ENCODE measurements at places on chromosomes 16 and 17.

DNA sequence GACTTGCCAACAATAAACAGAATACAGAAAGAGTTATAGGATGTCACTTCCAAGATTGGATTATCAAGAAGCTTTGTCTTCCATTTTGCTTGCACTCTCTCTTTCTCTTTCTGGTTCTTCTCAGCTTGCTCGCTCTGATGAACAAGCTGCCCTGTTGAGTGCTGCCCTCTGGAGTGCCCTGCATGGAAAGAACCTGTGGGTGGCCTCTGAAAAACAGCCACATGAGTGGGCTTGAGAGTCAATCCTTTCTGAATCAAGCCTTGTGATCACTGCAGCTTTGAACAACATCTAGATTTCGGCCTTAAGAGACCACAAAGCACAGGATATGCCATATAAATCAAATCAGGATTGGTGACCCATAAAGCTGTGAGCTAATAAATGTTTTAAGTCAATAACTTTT lies 185.1 kb downstream of the KIF2B start:
- DNase-seq: no peak

DNA sequence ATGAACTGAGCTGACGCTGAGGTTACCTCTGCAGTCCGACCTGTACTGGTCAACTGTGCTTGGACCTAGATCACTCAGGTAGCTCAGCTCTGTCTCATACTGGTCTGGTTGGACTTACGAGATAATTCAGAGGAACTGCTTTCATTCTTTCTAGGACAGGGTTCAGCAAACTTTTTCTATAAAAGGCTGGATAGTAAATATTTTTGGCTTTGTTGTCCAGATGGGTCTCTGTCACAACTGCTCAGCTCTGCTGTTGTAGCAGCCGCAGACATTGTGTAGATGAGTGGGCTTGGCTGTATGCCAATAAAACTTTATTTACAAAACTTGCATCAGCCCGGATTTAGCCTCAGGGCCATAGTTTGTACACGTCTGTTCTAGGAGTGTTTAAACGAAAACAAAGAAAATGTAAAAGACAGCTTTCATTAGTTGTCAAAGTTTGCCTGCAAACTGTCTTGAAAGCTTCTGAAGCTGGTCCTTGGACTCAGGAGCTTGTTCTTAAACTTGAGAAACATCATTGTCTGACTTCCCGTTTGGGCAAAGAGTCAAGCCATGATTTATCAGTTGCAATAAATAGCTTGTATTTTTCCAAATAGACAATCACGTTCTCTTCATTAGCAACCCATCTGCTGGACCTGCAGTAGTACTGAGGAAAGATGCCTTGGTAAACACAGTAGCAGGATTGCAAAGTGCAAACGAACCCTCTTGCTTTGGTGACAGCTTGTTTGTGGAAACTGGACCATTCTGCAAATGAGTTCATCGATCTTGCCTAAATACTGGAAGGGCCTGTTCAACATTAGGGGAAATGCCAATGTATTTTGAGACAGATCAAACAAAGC lies 253.4 kb downstream of the SNX29 start:
- peak; percentile 20 for DNase-seq

DNA sequence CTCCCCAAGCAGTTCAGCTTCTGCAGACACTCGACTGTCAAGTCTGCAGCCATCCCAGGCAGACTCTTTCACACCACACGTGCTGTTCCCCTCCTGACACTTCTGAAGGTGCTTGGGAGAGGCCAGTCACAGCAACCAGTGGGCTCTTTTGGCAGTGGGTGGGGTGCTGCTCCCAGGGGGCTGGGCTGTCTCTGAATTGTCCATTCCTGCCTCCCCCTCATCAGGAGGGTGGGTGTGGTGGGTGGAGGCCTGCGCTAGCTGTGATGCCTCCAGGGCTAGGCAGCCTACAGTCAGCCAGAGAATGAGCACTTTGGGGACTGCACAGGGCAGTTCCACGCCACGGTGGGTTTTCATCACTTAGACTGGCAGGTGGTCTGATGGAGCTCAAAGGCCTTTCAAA lies 10.3 kb downstream of the STARD3 start:
- DNase-seq: no peak

GRCh38 chr16:9139965-9140364 lies 48.5 kb downstream of the HAPSTR1 start:
- DNase-seq: peak; percentile 53

- DNase-seq: no peak
Measured at GRCh38 chr17:37614391-37614790, 5.2 kb upstream of the SYNRG start.

DNA sequence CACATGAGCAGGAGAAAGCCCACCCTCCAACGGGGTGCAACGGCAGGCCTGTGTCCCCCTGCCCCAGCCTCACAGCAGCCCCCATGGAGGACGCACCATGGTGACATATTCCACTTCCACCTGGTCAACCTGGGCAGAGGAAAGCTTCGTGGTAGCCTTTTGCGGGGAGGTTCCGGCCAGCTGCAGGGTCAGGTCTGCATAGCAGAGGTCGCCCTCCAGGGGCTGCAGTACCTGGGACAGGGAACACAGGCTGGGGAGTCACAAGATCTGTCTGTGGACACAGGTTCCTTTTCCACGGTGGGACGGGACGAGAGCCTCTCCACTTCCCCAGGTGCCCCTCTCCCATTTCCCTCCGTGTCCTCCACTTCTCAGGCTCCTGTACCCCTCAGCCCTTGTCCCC lies 17.1 kb downstream of the CD300LF start:
- DNase-seq: no peak

- no peak for DNase-seq
Measured at GRCh38 chr17:70407506-70407905, 238.2 kb downstream of the KCNJ2 start.

DNA sequence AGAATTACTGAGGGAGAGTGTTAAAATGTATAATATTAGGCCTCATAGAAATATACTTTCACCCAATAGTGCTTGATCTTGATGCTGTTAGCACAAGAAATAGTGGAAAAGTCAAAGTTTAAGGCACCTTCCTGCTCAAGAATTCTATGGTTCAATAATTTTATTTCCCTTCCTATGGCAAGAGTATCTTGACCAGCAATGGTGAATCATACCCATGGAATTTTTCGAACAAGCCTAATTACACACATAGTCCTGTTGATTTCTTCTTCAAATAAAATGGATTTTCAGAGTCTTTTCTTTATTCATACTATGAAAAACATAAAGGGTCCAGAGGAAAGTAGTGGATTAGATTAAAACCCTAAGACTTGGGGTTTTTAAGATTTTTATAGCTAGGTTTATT lies 810.6 kb downstream of the CDH11 start:
- no peak for DNase-seq

DNA sequence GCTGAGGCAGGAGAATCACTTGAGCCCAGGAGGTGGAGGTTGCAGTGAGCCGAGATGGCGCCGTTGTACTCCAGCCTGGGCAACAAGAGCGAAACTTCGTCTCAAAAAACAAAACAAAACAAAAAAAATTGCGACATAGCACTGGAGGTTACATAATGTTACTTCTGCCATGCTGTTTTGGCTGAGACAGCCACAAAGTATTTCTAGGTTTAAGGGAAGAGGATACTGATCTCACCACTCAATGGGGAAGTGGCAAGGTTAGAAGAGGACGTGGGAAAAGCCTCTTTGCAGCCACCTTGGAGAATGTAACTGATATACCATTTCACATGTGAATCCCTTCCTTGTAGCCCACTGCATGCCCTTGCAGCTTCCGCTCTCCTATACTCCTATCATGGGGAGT lies 131.2 kb upstream of the NLRP1 start:
- peak; percentile 42 for DNase-seq

DNA sequence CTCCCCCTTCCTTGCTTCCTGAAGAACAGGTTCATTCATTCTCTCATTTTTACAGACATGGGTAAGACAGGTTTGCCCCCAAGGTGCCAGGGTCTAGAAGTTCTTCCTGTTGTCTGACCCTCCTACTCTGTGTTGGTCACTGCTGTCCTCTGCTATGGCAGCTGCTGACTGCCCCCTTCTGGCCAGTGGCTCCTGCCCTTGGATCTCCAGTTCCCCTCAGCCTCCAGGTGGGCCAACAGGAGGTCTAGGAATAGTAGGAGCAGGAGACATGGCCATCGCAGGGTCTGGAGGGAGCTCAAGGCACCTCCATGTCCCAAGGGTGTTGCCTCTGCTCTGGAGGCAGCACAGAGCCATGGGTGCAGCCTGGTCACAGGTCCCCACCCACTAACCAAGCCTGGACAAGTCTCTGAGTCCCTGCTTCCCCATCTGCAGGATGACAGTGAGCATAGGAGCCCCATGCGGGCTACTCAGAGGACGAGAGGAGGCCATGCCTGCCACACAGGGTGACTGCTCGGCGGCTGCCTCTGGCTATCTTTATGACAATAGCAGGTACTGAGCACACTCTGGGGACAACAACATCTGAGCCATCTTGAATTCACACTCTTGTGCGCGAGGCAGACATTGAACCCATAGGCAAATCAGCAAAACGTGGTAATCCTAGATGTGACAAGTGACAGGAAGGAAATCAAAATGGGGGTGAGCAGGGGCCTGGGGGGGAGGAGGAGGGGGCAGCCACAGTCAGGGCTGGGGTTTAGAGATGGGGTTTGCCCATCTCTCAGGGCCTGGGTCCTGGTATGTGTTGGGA lies 27.0 kb upstream of the NXPH3 start:
- peak; percentile 37 for DNase-seq

GRCh38 chr16:652454-653305 lies 3.5 kb downstream of the WDR90 start:
- DNase-seq: no peak

GRCh38 chr17:40342504-40343218 lies 21.9 kb downstream of the GJD3 start:
- DNase-seq: no peak

- no peak for DNase-seq
Measured at GRCh38 chr17:17462048-17462824, 14.6 kb upstream of the MED9 start.
